ENCODE measurements at places on chromosomes 11 and 22.
A peak's percentile ranks its signal among the peaks of the same experiment; 100 is the strongest.

GRCh38 chr11:70314730-70315129, 44.2 kb downstream of the PPFIA1 start:
- DNase-seq, result no peak

DNA sequence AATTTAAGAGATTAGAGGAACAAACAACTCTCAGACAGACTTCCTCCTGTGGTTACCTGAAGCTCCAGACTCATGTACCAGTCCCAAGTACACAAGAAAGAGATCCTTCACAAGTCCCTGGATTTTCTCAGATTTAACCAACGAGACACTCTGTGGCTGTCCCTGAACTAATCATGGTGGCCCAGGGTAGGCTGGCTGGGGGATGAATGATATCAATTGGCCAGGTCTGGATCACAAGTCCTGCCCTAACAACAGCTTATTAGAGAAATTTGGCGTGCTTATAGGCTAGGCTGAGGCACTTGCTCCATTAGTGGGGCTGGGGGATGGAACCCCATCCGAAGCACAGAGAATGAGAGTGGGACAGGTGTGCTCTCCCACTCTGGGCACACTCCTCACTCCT, 22.1 kb downstream of the HEPHL1 start:
- no peak for DNase-seq

DNA sequence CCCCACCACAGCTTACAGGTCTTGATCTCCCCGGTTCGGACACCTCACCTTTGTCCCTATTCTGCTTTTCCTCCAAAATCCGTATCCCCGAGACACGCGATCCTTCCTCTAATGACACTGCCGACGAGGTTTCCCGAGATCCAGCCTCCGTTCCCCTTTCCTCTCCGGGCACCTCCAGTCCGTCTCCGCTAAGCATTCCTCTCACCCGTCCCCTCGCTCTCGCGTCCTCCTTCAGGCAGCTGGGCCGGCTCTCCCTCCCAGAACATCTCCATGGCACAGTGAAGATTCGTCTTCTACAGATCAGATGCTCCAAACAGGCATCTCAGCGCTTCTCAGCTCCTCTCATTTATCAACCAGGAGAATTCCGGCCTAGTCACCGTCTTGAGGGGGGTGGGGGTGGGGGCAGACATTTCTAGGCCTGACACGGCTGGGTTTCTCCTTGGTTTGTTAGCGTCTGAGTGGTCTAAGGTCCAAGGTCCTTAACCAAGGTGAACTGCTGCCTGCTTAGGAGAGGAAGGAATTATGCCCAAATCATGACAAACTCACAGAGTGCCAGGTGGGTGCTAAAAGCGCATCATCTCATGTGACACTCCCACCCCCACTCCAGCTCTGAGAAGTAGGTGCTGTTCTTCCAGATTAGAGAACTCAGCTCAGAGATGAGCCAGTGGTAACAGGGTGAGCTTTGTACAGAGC, at the start of gene SPTBN2:
SPTBN2 (minus strand) TSS at position 524 of the 693 bp plus-strand sequence. CDS start 7,976 bp downstream, outside the sequence.
- no peak for DNase-seq

GRCh38 chr11:85826116-85826855, 15.3 kb upstream of the SYTL2 start:
- DNase-seq, result no peak

DNA sequence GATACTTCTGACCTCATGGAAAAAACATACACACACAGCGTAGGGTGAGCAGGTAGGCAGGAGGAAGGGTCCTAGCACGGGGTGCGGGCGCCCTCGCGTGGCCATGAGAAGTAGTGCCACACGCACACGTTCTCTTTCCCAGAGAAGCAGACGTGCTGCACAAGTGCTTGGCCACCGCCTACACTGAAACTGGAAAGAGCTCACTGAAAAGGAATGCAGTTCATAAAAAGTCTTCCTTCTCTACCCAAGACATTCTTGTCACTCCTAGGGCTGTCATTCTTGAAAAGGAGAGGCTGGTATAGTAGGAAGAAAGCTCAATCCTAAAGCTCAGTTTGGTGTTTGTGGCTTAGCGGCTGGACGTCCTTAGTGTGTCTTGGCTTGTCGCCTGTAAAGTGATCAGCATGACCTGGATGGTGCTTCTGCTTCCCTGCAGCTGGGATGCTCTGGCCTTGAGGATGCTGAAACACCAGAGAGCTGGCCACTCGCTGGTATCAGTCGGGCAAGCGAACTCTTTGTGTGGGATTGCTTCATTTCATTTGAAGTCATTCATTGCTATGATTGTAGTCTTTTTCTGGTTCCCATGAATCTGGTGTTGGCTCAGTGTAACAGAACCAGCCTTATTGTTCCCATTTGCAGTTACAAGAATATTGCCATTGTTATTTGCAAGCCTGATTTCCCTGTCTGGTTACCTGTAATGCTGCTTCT, 303.8 kb downstream of the NTM start:
- DNase-seq, result peak; percentile 33

- no peak for DNase-seq
Observed at GRCh38 chr22:44686873-44687600, 15.0 kb upstream of the PRR5 start.

All from GOT3 (cell line).